ENCODE measurements at places on chromosomes 2 and 18.

DNA sequence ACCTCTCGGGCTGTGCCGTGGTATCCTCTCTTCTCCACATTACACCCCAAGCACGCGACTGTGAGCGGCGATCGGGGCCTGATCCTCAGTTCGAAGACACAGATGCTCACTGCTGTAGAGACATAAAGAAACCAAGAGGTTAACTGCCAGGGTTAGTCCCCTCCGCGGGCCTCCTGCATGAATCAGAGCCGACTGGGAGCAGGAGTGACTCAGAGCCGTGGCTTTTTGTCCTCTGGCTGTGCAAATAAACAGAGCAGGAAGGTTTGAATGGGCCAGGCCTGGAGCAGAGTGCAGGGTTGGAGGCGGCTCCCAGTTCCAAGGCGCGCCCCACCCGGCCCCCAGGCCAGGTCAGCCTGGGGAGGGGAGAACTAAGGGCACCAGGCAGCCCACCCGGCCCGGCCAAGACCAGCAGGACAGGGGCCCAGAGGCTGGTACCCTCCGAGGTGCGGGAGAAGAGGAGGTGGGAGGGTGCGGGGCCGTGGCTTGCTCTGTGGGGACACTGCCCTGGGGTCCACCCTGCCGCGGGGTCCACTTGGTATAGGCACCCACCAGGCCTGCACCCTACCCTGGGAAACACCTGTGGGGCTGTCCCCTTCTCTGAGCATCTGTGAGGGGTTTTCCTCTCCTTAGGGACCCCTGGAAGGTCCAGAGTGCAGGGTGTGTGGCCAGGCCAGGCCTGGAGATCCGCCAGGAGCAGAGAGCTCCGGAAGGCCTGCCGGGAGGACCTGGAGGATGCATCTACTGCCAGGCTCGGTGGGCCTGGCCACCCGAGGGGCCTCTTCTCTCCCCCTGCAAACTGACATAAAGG is 16.5 kb downstream of the TWIST2 start:
- DNase-seq: peak; percentile 55

GRCh38 chr2:47198985-47199451 is 43.9 kb upstream of the STPG4 start:
- no peak for DNase-seq

- DNase-seq: no peak
Observed at GRCh38 chr18:28109781-28110560, 67.0 kb downstream of the CDH2 start.

- no peak for DNase-seq
Observed at GRCh38 chr2:128166746-128167353, 75.8 kb downstream of the UGGT1 start.

GRCh38 chr2:158616480-158617000 is 159.8 kb downstream of the PKP4 start:
- DNase-seq: no peak

Data from stimulated activated CD4-positive, alpha-beta T cell treated with anti-CD3 and anti-CD28 coated beads, Interleukin-4, amount 100 ng/mL, for 48 hours (primary cell).